ENCODE measurements at places on chromosomes 12 and 14. TPM values are rescaled to one million over a fixed set of nuclear protein-coding genes. Genes with fewer than 3 reads are reported as not detected.

TMEM229B gene
- 0.19 TPM for total RNA-seq

CCDC60 gene
- total RNA-seq = not detected

MMP17 gene
- total RNA-seq = 3.6 TPM

NTS gene
- total RNA-seq = not detected

OTX2 gene
- not detected for total RNA-seq

- H3K27ac ChIP-seq = no peak overlapping the region
- H3K36me3 ChIP-seq = no peaks in the 10 kb centered on the region
- peaks cover 5% of the 10 kb centered on the region for H3K4me1 ChIP-seq
- no peak for DNase-seq
Measured at GRCh38 chr12:79482323-79482722, 208.4 kb downstream of the PAWR start.

- no peaks in the 10 kb centered on the region for H3K27me3 ChIP-seq
- H3K36me3 ChIP-seq = no peaks in the 10 kb centered on the region
- no peaks in the 10 kb centered on the region for H3K4me1 ChIP-seq
- no peak overlapping the region for H3K4me3 ChIP-seq
- DNase-seq = no peak
Measured at GRCh38 chr12:76519538-76519937, 40.0 kb downstream of the OSBPL8 start.

- DNase-seq = no peak
- H3K27me3 ChIP-seq = no peaks in the 10 kb centered on the region
- H3K4me3 ChIP-seq = no peak overlapping the region
- no peaks in the 10 kb centered on the region for H3K4me1 ChIP-seq
- no peaks in the 10 kb centered on the region for H3K36me3 ChIP-seq
Measured at GRCh38 chr14:32986791-32987540, 48.3 kb downstream of the NPAS3 start.

- H3K36me3 ChIP-seq = no peaks in the 10 kb centered on the region
- peaks cover 32% of the 10 kb centered on the region for H3K4me1 ChIP-seq
- peak overlapping the region; percentile 82 for H3K27ac ChIP-seq
- peak; percentile 42 for DNase-seq
Measured at GRCh38 chr14:73428353-73428824, 30.0 kb downstream of the NUMB start.

DNA sequence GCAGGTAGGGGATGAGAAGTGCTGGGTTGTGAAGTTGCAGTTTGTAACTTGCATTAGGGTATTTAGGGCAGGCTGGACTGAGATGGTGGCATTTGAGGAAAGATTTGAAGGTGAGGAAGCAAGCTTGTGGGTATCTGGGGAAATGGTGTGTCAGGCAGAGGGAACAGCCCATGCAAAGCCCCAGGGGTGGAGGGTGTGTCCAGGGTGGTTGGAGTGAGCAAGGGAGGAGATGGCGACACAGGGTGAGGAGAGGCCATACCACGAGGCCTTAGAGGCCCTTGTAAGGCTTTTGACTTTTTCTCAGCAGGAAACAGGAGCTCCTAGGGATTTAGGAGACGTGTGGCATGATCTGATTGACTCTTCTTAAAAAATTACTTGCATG, 136.9 kb downstream of the NUAK1 start:
- peaks cover 29% of the 10 kb centered on the region for H3K4me1 ChIP-seq
- no peak overlapping the region for H3K27ac ChIP-seq
- no peak overlapping the region for H3K4me3 ChIP-seq
- no peaks in the 10 kb centered on the region for H3K36me3 ChIP-seq
- H3K27me3 ChIP-seq = no peaks in the 10 kb centered on the region
- DNase-seq = no peak

DNA sequence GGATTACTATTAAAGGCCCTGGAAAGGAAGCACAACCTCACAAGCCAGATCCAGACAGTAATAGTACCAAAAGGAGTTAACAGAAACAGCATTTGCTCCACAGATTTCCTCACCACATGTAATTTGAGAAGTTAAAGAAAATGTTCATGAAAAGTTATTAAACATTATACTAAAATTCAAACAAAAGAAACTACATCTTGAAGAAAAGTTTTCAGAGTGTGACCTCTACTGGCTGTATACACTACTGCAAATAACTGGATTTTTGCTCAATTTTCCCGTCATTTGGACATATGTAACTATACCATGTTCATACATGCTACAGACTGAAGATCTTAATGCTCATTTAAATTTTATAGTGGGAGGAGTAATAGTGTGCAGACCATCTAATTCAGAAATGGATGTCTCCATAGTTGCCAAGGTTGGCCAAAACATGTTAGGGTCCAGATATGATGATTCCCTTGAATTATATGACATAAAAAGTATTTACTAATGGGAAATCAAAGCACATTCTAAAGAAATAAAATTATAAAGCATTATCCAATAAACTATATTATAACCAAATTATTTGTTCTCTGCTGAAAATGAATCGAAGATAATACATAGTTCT, 5.6 kb downstream of the KRR1 start:
- H3K27me3 ChIP-seq = no peaks in the 10 kb centered on the region
- no peak overlapping the region for H3K27ac ChIP-seq
- no peak overlapping the region for H3K4me3 ChIP-seq
- 0 out of 2 replicates have a peak, but pooled peaks cover 3% of the 10 kb centered on the region for H3K4me1 ChIP-seq
- no peak for DNase-seq

DNA sequence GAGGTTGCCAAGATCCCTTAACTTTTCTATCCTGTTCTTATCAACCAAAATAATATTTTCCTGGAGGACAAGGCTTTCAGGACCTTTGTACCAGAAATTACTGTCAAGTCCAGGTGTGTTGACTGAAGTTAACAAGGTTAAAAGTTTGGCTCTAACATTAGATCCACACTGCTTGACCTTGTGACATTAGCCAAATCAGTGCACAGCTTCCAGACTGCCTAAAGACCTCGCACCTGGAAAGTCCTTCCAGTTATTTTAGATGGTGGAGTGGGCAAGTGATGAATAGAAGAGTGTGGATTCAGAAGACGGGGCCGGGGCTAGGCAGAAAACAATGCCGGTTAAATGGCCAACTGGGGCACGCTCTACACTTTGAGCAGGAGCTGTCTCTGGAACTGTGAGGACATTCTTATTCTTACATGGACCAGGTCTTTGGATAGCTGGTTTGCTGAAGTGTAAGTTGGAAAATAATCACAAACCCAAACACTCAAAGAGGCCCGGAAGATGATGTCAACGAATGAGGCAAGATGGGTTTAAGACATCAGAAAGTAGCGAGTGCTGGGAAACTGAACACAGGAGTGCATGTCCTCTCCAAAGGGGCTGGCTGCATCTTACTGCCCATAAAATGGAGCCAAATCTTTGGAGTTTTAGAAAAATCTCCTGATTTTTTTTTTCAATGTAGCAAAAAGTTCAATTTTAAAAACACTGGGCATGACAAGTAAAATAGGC, 56.3 kb downstream of the NIN start:
- H3K36me3 ChIP-seq = no peaks in the 10 kb centered on the region
- H3K27me3 ChIP-seq = no peaks in the 10 kb centered on the region
- H3K27ac ChIP-seq = no peak overlapping the region
- H3K4me3 ChIP-seq = no peak overlapping the region

GRCh38 chr12:56146492-56147460, 5.6 kb upstream of the MYL6B start:
- H3K27ac ChIP-seq = no peak overlapping the region
- no peak for DNase-seq
- no peaks in the 10 kb centered on the region for H3K27me3 ChIP-seq

DNA sequence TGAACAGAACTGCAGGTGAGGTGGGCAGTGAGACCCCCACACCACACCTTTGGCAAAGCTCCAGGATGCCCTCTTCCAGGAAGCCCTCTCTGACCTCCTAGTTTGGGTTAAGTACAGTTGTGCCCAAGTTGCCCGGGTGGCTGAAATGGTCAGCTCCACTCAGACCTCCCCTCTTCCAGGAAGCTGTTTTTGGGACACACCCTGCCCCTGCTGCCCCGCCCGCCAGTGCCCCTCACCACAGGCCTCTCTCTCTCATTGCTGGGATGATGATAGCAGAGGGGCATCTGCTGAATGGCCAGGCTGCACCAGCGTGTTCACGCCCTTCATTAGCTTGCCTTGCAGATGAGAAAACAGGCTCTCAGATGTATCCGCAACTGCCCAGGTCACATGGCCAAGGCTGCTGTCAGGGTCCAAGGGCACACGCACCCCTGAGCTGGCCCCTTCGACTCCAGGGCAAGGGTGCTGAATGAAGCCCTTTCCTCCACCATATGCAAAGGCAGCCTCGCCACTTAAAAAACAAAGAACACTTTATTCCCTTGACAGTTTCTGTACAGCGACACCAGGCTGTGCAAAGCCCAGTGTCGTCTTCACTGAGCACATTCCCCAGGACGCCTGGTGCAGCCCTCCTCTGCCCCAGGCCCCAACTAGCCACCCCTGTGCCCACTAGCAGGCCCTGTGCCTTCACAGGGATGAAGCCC, 15.5 kb downstream of the SLC25A29 start:
- H3K36me3 ChIP-seq = no peaks in the 10 kb centered on the region
- 0 out of 2 replicates have a peak, but pooled peaks cover 4% of the 10 kb centered on the region for H3K4me1 ChIP-seq
- no peak for DNase-seq

- no peaks in the 10 kb centered on the region for H3K4me1 ChIP-seq
- H3K27ac ChIP-seq = no peak overlapping the region
- H3K4me3 ChIP-seq = no peak overlapping the region
- no peaks in the 10 kb centered on the region for H3K27me3 ChIP-seq
- DNase-seq = no peak
- H3K36me3 ChIP-seq = no peaks in the 10 kb centered on the region
Measured at GRCh38 chr14:64329149-64329548, 35.0 kb upstream of the ESR2 start.

- no peak overlapping the region for H3K27ac ChIP-seq
- H3K36me3 ChIP-seq = no peaks in the 10 kb centered on the region
- H3K4me1 ChIP-seq = peaks cover 5% of the 10 kb centered on the region
- H3K27me3 ChIP-seq = no peaks in the 10 kb centered on the region
- no peak for DNase-seq
Measured at GRCh38 chr12:77946541-77947061, 115.9 kb downstream of the NAV3 start.

DNA sequence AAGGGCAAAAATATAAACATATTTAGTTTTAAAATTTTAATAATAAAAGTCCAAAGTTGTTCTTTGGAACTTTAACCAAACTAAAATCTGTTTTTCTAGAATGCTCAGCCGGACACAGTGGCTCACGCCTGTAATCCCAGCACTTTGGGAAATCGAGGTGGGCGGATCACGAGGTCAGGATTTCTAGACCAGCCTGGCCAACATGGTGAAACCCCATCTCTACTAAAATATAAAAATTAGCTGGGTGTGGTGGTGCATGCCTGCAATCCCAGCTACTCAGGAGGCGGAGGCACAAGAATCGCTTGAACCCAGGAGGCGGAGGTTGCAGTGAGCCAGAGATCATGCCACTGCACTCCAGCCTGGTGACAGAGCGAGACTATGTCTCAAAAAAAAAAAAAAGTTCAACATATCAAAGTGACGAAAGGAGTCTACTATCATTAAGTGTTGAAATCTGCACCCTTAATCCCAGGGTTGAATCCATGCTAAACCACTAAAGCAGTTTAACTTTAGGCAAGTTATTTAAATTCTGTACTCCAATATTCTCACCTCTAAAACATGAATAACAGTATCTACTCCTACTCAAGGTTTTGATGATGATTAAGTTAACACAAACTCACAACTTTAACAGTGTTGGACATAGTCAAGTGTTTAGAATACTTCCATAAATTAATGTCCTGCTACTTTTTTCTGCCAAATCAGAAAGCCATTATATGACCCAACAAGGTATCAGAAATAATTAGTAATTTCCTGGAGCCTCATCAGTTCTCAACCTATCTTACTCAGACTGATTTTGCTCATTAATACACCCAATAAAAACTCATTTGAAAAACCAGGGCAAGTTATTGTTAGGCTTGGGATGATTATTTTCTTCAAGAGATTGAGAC, 11.0 kb downstream of the HNRNPC start:
- no peak overlapping the region for H3K4me3 ChIP-seq
- 0 out of 2 replicates have a peak, but pooled peaks cover 5% of the 10 kb centered on the region for H3K4me1 ChIP-seq
- peaks cover 6% of the 10 kb centered on the region for H3K36me3 ChIP-seq
- H3K27me3 ChIP-seq = no peaks in the 10 kb centered on the region
- no peak overlapping the region for H3K27ac ChIP-seq

DNA sequence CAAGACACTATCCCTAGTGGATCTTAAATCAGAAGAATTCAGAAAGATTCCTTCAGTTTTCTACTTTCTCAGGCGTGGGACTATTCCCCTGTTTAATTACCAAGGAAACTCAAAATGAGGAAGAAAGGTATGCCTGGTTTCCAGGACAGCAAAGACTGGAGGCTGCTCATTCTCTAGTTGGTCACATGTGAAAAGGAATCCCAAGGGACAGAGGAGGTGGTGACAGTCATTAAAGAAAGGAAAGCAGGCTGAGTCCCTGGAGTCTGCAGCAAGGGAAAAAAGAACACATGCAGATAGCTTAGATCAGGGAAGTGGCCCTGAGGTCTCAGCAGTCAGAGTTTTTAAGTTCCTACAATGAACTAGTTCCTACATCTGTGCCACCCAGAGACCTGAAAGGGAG, 165.4 kb upstream of the CCDC198 start:
- no peaks in the 10 kb centered on the region for H3K36me3 ChIP-seq
- no peaks in the 10 kb centered on the region for H3K4me1 ChIP-seq
- H3K27me3 ChIP-seq = no peaks in the 10 kb centered on the region

- no peak for DNase-seq
- H3K4me1 ChIP-seq = peaks cover 11% of the 10 kb centered on the region
- 0 out of 2 replicates have a peak, but pooled peaks cover 1% of the 10 kb centered on the region for H3K36me3 ChIP-seq
- no peak overlapping the region for H3K4me3 ChIP-seq
- H3K27ac ChIP-seq = no peak overlapping the region
Measured at GRCh38 chr14:50928002-50928635, 16.2 kb downstream of the PYGL start.

DNA sequence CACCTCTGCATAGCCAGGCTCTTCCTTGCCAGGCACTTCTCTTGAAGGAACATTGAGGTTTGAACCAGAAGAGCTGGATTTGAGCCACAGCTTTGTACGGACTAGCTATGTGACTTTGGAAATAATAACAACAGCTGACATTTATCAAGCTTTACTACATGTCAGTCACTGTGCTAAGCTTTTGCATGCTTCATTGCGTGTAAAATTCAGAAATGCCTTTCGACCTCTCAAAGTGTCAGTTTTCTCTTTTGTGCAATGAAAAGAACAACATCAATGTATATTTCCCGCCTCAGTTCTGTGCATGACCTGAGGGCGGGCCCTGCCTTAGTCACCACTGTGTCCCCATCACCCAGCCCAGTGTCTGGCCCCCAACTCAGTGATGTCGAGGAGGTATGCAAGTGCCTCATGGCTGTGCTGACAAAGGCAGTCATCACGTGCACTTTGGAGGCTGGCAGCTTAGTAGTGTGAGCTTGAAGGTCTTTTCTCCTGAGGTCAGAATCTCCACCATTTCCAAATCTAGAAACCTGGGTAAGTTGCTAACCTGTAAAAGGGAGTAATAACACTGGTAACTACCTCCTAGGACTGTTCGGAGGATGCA, 17.9 kb upstream of the AQP2 start:
- H3K4me3 ChIP-seq = no peak overlapping the region
- H3K27me3 ChIP-seq = no peaks in the 10 kb centered on the region

DNA sequence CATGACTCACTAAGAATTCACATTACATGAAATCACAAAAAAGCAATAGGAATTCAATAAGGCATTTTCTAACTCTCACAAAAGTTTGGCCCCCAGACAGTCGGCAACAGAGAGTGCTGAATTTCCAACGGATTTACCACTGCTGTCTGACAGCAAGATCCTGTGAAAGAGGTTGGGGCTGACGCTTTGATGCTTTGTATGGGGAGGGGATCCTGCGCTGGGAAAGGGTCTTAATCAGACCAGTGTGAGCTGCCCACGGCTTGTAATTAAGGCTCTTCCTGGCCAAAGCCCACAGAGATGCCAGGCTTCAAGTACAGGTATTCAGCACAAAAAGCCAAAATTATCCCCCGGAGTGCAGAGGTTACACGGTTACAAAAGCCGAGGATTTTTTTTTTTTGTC, 66.8 kb upstream of the TMCC3 start:
- DNase-seq = no peak
- no peaks in the 10 kb centered on the region for H3K4me1 ChIP-seq
- H3K27me3 ChIP-seq = no peaks in the 10 kb centered on the region
- H3K27ac ChIP-seq = no peak overlapping the region
- H3K4me3 ChIP-seq = no peak overlapping the region
- H3K36me3 ChIP-seq = no peaks in the 10 kb centered on the region

Measured in Caco-2 (cell line).